ENCODE measurements at places on chromosomes 4 and X. TPM values are rescaled to one million over a fixed set of nuclear protein-coding genes. Genes with fewer than 3 reads are reported as not detected.
A peak's percentile ranks its signal among the peaks of the same experiment; 100 is the strongest.

MAGEE1 gene
- 2.6 TPM for total RNA-seq

NHS gene
- total RNA-seq, result 11.1 TPM

RRH gene
- total RNA-seq, result 0.19 TPM

CSAG2 gene
- total RNA-seq, result not detected

CFAP99 gene
- total RNA-seq, result not detected

EVC2 gene
- total RNA-seq, result 7.1 TPM

SMAD1 gene
- 17.6 TPM for total RNA-seq

- DNase-seq, result no peak
Observed at GRCh38 chr4:56817840-56818491, 3.5 kb downstream of the SPINK2 start.

DNA sequence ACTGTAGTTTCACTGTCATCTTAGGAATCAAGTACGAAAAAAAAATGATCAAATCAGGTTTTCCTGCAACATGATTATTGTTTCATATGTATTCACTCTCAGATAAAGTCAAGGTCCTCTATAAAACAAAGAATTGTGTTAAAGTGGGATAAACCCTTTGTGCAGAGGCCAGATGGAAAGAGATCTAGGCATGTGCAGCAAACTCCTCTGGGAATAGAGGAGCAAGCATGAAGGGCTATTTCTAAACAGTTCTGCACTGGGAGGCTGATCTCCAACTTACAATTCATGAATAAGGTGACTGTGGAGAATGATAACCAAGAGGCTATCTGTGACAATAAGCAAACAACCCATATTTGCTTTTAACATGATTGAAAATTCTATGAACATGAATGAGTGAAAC is 2.4 kb upstream of the WDFY3 start:
- no peak for DNase-seq

GRCh38 chr4:2651546-2651945 is 104.6 kb downstream of the TNIP2 start:
- DNase-seq, result peak; percentile 64

DNA sequence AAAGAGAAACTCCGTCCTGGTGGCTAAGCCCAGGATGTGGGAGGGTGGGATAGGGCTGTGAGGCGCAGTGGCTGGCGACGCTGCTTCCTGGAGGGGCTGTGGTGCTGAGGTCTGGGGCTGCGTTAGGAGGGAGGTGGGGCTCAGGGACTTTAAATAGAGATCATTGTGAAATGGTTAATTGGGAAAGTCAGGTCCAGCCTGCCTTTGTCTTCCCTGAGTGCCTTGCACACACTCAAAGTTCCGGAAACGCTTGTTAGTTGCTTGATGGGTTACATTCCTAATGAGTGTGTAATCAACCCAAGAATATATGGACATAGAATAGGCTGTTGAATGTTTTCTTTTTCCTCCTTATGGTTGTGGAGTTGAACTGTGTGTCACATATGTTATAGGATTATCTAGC is 55.7 kb upstream of the CLDN34 start:
- no peak for DNase-seq

GRCh38 chrX:133985164-133985966 is at the start of gene GPC3:
GPC3 (minus strand) TSS chrX:133985594.
- DNase-seq, result no peak

- DNase-seq, result no peak
Observed at GRCh38 chr4:37667197-37668100, 18.7 kb downstream of the RELL1 start.
